Neural progenitor cell (in vitro differentiated cells): ENCODE measurements at places on chromosomes 13 and 19. TPM values are rescaled to one million over a fixed set of nuclear protein-coding genes. Genes with fewer than 3 reads are reported as not detected.

LYPD4 gene
- total RNA-seq, result not detected in 2 replicates

MYH14 gene
- 1.6 and 6.7 TPM in 2 replicates for total RNA-seq

NLRP11 gene
- not detected in 2 replicates for total RNA-seq

GRCh38 chr19:28701491-28701890, 511.5 kb downstream of the UQCRFS1 start:
- DNase-seq, result no peak

GRCh38 chr13:100088644-100089464, at the start of gene PCCA:
Gene PCCA, plus strand, starts transcription at chr13:100089093. Its CDS starts 28 bp downstream, at chr13:100089121.
- peak; percentile 99 for DNase-seq

DNA sequence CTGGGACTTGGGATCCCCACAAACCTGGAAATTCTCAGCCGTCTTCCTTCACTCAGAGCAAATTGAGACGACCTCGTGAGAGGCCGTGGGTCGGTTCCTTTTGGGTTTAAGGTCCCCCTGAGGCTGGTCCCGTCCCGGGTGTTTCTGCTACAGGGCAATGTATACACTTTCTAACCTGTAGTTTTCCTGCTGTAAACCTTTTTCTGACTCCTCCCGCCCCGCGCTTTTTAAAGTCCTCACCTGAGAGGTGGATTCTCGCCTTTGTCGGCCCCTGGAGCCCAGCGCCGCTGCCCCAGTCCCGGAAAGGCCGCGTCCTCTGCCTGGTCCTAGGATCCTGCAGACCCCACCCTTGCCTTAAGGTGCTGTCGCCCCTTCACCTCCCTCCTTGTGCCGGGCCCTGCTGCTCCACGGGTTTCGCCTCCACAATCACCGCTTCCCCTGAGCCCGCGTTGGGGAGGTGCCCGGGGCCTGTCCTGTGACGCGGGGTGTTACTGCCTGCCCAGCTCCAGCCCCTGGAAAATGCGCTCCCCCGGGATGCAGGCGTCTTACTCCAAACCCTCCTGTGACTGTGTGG, 391 bp downstream of the ZNF761 start:
- DNase-seq, result peak; percentile 54

GRCh38 chr13:78719367-78719766, 60.4 kb upstream of the OBI1 start:
- DNase-seq, result no peak

GRCh38 chr19:30158893-30159245, 213.3 kb upstream of the ZNF536 start:
- DNase-seq, result no peak

DNA sequence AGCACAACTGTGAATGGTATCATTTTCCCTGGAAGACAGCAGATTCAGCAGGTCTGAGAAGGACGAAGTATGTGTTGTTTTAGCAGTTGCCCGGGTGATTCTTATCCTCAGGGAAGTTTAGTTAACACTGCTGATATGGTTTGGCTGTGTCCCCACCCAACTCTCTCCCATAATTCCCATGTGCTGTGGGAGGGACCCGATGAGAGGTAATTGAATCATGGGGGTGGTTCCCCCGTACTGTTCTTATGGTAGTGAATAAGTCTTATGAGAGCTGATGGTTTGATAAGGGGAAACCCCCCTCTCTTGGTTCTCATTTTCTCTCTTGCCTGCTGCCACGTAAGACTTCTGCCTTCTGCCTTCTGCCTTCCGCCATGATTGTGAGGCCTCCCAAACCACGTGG, 81.0 kb upstream of the UBAC2 start:
- no peak for DNase-seq

DNA sequence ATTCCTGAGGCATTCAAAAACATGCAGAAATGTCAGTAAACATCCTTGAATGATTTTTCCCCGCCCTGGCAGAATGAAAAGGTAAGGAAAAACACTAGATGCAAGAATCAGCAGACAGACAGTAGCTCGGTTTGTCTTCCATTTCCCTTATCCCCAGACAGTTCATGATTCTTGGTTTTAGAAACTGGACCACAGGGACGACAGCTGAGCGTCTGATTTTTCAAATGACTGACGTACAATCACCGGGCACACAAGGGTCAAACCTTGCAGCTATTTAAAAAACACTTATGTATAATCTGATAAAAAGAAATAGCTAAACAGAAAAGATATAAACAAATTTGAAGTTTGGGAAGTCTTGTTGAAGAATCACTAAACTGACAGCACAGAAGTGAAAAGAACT, 47.1 kb downstream of the DCLK1 start:
- DNase-seq, result no peak

DNA sequence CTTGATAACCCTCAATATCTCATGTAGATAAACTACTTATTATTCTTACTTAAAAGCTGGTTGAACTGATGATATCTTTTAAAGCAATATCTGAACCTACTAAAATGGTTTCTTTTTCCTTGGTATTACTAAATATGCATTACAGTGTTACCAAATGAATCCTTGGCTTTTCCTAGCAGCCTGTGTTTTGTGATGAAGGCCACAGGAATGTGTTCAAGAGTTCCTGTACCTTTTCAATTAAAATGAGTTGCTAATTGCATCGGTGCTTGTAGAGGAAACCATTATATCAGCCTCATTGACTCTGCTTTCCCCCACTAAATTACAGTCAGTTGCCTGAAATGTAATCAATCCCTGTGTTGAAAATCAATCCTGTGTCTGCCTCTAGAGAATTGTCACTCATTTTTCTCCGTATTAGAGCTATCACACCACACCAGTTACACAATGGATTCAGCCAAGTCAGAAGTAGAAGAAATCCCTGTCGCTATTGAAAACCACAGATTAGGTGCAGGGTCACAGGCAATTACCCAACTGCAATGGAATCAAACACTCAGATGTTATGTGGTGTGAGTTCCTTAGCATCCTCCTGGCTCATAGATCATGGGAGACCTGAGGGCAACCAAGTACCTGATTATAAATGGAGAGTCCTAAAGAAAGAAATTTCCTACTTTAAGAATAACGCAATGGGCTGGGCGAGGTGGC, 13.3 kb downstream of the FAM216B start:
- no peak for DNase-seq

DNA sequence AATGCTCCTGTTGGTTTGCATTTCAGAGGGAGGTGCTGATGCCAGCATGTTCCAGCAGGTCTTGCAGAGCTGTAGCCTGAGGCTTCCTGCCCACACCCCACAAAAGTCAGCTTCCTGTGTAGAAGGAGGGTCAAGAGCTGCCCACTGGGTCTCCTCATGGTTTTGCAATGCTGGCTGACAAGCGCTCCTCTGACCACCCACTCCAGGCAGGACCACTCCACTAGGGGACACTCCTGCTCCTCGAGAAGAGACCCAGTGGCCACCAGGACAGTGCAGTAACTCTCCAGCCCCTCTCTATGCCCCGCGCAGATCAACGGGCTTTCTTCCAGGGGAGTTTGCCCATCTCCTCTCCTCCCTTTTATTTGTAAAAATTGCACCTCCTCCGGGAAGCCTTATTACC, 72.9 kb upstream of the UQCRFS1 start:
- DNase-seq, result peak; percentile 76

DNA sequence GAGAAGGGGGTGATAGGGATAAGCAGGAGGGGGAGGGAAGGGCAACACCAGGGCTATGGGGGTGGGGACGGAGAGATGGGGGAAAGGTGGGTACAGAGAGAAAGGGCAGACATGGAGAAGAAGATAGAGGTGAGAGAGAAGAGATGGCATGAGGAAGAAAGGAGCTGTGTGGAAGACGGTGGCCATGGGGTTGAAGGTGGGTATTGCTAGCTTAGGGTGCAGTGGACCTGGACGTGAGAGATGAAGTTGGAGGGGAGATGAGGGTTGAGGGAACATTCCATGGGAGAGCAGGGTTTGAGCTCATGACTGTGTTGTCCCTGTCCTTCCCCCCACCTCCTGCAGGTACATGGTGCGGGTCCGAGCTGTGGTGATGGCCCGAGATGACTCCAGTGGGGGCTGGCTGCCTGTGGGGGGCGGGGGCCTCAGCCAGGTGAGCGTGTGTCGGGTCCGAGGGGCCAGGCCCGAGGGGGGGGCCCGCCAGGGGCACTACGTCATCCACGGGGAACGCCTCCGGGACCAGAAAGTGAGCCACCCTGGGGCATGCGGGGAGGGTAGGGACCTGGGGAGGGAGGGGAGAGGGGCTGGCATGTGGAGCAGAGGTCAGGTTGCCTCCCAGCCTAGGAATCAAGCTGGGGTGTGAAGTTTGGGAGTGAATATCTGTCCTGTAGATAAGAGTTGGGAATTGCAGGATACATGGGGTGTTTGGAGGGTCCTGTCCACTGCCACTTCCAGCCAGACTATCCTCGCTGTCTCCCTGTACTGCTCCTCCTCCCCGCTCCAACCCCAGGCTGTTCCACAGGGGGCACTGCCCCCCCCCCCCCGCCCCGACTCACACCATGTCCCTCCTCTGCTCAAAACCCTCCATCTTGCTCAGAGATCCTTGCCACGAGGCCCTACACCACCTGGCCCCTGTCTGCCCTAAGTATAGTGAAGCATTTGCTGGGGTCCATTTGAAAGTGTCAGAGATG, 1.7 kb downstream of the SPRED3 start:
- no peak for DNase-seq

GRCh38 chr19:15812060-15812722, 3.3 kb downstream of the OR10H1 start:
- no peak for DNase-seq

DNA sequence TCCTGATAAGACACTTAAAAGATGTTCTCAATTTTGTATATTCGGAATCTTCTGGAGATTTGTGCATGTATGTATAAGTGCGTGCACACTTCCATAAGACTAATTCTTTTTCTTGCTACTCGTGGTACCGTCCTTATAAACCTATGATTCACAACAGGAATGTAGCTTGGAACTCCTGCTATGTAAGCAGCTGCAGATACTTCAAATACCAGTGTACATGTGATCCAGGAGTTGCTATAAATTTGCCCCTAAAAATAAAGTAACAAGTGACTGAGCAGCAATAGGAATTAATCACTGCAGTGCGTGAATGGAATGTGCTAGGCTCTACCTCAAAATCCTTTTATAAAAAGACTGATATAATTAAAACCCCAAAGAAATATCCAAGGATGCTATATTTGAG, 214.9 kb downstream of the KLF5 start:
- no peak for DNase-seq

GRCh38 chr13:51502153-51502651, 49.4 kb upstream of the INTS6 start:
- no peak for DNase-seq

OR7D2 gene
- 1.4 and 1.5 TPM in 2 replicates for total RNA-seq

DNA sequence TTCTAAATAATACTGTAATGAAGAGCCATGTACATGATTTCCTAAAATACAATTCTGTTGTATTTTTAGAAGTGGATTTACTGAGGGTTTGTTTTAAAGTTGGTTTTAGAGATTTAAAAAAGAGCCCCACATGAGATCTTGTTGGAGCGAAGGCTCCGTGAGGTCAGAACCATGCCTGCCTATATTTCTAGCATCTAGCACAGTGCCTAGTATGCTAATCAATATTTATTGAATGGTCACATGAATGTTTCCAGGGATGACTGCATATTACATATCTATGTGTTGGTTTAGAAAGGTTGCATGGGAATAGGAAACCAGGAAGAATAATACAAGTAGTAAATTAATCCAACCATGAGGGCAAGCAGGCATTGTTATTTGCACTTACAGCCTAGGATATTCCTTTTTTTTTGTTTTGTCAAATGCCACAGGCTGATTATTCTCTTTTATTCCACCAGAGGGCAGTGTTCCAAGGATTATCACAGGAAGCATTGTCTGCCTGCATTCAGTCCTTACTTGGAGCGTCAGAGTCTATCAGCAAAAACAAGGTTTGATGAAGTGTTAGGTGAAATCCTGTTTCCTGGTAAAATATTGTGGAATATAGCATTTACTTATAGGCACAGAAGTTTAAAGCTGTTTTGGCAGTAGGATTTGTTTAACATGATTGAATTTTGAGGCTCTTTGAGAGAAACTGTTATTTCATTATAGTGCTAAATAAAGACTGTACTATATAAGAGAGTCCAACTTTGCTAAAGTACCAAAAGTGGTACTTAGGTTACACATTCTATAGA, 46.8 kb downstream of the COG3 start:
- DNase-seq, result peak; percentile 80

DNA sequence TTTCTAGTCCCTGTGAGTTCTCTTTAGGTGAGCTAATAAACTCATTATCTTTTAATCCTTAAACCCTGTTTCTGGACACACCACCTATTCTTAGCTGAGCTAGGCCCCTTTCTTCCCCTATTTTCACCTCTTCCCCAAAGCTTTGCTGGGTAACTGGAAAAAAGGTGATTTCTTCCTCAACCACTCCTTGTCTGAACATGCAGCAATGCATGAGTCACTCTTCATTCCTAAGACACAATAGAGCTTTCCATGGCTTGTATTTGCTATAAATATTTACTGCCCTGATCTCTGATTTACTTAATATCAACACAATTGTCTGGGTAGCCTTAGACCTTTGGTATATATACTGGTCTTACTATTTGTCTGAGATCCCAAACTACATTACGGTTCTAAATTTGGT, 370.9 kb downstream of the KLF5 start:
- no peak for DNase-seq

DNA sequence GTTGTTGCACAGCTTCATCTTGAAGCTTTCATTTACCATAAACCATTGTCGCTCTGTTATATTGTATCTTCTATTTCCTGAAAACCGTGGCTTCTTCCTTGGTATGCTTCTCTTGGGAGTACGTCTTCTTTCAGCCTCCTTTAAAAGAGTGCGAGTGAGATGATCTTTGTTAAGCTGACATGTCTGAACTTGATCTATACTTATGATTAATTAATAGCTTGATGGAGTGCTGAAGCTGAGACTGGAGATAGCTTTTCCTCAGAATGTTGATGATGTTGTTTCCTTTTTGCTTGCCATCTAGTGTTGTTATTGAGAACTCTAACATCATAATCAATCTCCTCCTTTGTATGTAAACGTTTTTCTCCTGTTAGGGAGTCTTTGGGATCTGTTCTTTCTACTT, 529.3 kb upstream of the SPRY2 start:
- DNase-seq, result no peak

GRCh38 chr19:58545286-58546018, 1.6 kb downstream of the TRIM28 start:
- peak; percentile 42 for DNase-seq

GRCh38 chr19:14300303-14300702, 80.9 kb upstream of the ADGRE5 start:
- DNase-seq, result no peak

POLR1G gene
- 5.5 and 6.8 TPM in 2 replicates for total RNA-seq

SLC27A1 gene
- total RNA-seq, result 13.9 and 22.4 TPM in 2 replicates

CD209 gene
- total RNA-seq, result not detected in 2 replicates

IGFL3 gene
- not detected in 2 replicates for total RNA-seq

- DNase-seq, result peak; percentile 67
These were observed 2.8 kb downstream of the NECTIN2 start for GRCh38 chr19:44848812-44849447.

DNA sequence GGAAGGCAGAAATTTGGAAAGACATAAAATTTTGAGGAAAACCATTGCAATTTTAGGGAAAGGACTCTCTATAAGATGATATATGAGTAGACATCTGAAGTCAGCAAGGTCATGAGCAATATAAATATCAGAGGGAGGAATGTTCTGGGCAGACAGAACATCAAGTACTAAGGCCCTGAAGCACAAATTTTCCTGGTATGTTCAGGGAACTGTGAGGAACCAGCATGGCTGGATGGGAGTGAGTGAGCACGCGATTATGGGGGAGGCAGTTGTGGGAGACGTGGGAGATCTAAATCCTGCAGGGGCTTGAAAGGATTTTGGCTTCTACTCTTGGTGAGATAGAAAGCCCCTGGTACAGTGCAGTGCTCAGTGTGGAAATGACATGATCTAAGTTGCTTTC, 112.0 kb downstream of the TBC1D4 start:
- no peak for DNase-seq
